IPS-NIHi11 (cell line): ENCODE measurements at places on chromosomes 1 and 21.

GRCh38 chr1:240508950-240509349, 103.0 kb downstream of the GREM2 start:
- DNase-seq, result no peak

- DNase-seq, result no peak
These were observed 2.1 kb downstream of the TIE1 start for GRCh38 chr1:43302721-43303470.

DNA sequence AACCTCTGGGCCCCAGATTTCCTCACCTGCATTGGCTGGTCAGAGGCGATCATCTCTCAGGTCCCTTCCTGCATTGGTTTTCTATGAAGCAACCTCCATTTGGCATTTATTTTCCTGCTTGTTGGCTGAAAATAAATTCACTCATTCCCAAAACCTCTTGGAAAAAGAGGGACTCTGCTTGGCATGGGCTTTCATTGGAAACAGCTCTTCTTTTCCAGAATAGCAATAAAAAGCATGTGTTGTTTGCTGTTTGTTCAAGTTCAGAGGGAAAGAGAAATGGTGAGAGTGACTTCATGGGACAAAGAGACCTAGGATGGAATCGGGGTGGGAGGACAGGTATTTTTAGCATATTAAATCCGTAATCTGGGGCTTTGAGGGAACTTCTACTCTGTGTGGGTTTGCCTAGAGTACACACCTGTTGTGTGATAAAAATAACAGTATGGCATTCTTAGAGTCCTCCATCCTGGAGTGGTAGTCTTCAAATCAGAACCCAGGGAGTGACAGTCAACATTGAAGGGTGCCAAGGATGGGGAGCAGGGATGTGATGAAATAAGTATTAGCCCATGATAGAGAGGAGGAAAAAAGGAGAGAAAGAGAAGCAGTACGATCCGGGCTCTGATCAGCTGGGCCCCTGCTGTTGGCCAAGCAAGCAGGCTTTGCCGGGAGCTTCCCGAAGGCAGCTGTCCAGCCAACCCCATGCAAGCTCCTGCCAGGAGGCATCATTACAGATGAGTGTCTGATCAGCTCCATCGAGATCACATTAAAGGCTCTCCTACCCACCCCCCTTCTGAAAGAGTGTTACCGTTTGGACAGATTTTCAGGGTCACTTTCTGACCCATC, 131.9 kb upstream of the NFIA start:
- DNase-seq, result no peak

DNA sequence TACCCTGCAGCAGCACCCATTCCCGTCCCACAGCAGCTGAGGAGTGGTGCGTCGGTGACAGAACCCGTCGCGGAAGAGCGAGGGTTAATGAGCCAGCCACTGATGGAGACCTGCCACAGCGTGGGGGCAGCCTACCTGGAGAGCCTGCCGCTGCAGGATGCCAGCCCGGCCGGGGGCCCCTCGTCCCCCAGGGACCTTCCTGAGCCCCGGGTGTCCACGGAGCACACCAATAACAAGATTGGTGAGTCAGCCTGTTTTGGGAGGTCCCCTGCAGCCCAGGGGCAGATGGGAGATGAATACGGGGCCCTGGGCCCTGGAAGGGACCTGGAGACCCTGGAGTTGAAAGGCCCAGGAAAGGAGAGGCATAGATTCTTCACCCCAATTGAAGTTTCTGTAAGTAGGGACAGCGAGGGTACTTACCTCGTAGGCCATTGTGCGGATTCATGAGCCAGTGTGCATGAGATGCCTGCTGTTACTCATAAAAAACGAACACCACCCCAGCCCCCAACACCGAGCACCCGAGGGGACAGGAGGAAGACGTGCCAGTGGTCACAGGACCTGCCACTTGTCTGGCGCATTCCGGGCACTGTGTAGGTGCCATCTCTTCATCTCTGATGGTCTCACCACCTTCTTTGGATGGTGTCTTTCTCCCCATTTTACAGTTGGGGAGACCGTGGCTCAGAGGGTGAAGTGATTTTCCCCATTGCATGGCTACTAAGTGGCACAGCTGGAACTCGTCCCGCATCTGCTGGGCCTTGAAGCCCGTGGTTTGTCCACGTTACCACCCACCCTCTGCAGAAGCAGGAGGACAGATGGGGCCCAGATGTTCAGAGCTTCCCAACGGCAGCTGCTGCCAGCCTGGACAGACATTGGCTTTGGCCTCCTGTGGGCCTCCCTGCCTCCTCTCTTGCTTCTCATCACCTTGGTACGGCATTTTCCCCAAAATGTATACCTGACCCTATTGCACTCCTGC, 28.3 kb upstream of the TNFRSF1B start:
- no peak for DNase-seq

DNA sequence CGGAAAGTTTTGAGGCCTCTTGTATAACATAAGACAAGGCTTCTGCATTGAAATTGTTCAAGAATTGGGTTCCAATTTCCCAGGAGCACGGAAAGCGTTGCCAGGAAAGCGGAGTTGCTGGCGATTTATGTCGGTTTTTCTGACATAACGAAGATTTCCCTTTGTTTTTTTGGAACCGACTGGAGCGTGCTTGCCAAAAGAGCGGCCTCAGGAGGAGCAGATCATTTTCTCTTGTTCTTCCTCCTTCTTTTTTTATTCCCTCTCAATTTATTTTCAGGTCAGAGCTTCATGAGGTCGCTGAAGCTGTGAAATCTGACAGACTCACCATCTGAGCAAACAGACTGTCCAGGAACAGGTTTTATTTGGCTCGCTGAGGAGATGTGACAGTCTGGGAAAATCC, 275.5 kb downstream of the CAMTA1 start:
- DNase-seq, result no peak

GRCh38 chr1:38026592-38027200, 14.2 kb downstream of the UTP11 start:
- DNase-seq, result peak; percentile 65

DNA sequence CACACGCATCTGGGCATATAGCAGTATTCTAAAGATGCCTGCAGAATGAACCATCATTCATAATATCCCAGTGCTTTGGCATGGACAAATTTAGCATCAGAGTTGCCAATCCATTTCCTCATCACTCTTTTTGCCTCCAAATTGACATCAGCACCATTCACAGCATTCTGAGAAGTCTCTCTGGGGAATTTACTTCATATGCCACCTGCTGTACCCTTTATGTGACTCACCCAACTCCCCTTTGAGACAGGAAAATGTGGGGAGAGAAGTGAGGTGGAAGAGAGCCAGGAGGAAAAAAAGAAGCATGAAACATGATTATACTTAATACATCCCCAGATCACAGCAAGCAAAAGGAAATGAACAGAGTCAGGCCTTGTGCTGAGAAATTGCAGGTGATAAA, 37.4 kb downstream of the RAB3B start:
- DNase-seq, result no peak

GRCh38 chr1:214547747-214548146, 3.7 kb downstream of the PTPN14 start:
- DNase-seq, result no peak

DNA sequence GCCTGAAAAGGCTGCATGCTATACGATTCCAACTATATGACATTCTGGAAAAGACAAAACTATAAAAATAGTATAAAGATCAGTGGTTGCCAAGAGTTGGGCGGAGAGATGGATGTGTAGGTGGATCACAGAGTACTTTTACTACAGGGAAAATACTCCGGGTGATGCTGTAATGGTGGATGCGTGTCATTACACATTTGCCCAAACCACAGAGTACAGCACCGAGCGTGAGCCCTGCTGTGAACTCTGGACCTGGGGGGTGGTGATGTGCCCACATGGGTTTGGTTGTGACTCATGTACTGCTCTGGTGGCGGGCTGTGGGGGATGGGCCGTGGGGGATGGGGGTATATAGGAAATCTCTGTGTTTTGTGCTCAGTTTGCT, 162.7 kb upstream of the COL6A1 start:
- no peak for DNase-seq

GRCh38 chr1:204106825-204107224, 33.9 kb downstream of the SOX13 start:
- no peak for DNase-seq

- DNase-seq, result no peak
These were observed 37.2 kb downstream of the KCNJ6 start for GRCh38 chr21:37878946-37879660.

DNA sequence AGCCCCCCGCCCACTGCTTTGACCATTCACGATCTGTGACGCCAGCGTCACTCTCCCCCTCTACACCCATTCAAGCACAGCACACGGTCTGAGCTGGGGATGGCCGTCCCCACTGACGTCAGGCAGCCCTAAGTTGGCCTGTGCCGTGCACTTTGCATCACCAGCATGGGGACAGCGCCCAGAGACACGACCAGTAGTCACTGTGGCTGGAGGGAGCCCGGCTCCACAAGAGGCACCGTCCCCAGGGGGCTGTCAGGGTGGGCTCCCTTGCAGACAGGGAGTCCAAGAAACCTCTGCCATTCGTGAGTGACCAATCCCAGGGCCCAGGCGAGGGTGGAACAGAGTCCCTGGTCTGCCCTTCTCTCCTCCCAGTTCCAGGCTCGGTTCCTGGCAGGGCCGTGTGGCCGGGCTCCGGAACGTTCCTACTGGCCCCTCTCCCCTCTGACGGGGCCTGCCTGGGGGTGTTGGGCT, 2.3 kb downstream of the KRTAP10-8 start:
- no peak for DNase-seq

- DNase-seq, result no peak
These were observed 49.0 kb downstream of the LRRC53 start for GRCh38 chr1:74463333-74463988.

DNA sequence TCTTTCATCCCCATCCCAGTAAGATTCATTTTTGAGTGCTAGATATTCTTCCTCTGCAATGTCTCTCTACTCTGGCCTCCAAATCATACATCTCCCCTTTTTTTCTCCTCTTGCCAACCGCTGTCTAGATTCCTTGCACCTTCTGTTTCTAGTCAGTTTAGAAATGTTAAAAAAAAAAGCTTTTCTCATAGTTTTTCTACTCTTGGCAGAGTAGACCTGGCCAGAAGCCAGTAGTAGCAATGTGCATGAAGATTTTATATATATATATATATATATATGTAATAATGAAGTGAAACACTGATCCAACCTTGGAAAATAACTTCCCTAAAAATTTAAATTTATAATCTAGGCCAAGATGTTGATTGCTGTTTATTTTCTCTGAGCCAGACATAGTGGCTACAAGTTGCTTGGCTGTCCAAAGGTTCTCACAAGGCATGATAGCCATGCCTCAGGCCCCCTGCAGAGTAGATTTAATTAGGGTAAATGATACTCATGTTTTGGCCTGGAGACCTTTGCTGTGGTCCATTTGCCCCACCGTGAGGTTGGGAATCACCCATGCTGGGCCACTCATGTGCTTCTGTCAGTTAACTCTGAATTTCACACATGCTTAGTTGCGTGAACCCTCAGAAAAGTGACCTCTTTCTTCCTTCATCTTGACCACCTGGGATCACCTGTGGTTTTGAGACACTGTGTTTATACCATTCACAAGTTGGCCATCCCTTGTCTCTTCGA, 103.4 kb upstream of the KCNE2 start:
- no peak for DNase-seq

DNA sequence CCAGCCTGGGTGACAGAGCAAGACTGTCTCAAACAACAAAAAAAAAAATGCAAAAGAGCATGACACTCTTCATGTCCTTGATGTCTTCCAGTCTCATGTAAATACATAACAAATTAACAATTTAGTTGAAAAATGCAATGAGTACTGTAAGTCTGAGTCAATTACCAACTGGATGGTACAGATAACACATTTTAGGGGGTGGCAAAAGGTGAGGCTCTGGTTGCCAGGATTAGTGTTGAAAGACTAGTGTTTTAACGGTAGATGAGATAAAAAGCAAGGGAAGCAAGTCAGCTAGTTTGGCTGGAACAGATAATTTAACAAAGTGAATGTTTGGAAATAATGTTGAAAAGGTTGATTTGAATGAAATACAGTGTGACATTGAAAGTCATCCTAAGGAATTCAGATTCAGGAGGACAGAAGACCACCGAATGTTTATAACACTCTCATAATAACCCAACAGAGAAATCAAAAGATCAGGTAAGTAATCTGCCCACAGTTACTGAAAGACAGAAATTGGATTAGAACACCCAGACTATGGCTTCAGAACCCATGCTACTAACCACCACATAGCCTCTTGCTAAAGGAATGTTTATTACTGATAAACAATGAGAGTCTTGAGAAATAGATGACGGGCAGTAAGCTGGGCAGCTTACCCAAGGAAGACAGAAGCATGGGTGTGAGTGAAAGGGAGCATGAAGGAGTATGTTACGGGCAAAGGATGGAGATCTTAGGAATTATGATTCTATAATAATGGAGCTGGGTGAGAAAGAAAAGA, 312.4 kb downstream of the HMCN1 start:
- DNase-seq, result no peak

DNA sequence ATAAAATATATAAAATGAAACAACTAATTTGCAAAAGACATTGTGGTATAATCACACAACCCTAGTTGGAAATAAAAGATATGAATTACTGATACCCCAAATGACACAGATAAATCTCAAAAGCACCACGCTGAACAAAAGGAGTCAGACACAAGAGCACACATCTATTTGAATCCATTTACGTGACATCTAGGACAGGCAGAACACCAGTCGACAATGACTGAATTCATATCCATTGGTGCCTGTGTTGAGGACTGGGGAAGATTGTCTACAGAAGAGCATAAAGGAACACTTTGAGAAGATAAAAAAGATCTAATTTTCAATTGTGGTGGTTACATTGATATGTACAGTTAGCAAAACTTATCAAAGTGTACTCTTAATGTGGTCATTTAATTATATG, 874.1 kb downstream of the LTN1 start:
- no peak for DNase-seq

- DNase-seq, result no peak
These were observed 279.5 kb downstream of the DUSP10 start for GRCh38 chr1:221462345-221462744.

DNA sequence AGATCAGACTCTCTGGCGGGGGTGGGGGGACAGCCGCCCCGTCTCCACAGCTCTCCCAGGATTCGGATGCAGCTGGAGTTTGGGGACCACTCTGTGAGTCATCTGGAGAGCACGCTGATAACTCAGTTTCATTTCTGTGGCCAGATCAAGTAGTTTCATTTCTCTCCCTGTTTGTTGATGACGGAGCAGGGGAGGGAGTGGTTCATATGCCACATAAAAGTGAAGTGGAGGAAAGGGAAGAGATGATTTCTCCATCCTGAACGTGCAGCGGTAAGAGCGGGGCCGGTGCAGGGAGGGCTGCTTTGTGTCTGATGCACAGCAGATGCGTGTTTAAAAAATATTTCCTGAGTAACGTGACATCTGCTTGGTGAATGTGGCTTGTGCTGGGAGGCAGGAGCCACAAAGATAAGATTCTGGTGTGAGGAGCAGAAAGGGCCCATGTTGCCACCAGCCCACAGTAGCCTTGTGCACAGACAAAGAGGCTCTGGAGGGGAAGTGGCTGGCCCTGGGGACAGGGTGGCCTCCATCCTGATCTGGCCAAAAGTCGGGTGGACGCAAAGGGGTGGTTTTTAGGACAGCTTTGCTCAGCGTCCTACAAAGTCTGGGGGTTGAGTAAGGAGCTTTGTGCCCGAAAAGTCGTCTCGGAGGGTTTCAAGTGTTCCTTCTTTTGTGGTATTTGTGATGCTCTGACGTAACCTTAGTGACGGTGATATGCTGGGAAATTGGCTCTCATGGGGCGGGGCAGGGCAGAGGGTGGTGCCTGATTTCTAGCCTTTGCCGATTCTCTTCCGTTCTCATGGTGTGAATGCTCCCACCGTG, at the start of gene MX2:
TSS of gene MX2 (plus strand) at position 242 of the 819 bp plus-strand sequence. CDS start 14,880 bp downstream, outside the sequence.
- no peak for DNase-seq

- no peak for DNase-seq
These were observed 367.2 kb upstream of the ST6GALNAC5 start for GRCh38 chr1:76500116-76500515.
